Occipital lobe (tissue), 3 donors: ENCODE measurements at places on chromosomes 2 and 18. TPM values are rescaled to one million over a fixed set of nuclear protein-coding genes. Genes with fewer than 3 reads are reported as not detected.

Gene GREB1L
- 0.31 TPM for total RNA-seq

Gene CHRND
- not detected for total RNA-seq

Gene TMEM131
- total RNA-seq, result 42.9 TPM

Gene PSD4
- 4.2 TPM for total RNA-seq

Gene KCNS3
- total RNA-seq, result 3.4 TPM

Gene ASPRV1
- total RNA-seq, result 2.8 TPM

Gene ARMC9
- total RNA-seq, result 16.1 TPM

Gene CDH2
- 200 TPM for total RNA-seq

Gene SERPINB13
- not detected for total RNA-seq

Gene KRTCAP3
- total RNA-seq, result not detected

Gene QPCT
- 5.9 TPM for total RNA-seq

Gene LRP1B
- 71.4 TPM for total RNA-seq

Gene GPR35
- 0.31 TPM for total RNA-seq

Gene ABHD3
- 13.4 TPM for total RNA-seq

Gene ZNF521
- total RNA-seq, result 8.4 TPM

Gene VIT
- not detected for total RNA-seq

Gene CCDC142
- total RNA-seq, result 35.6 TPM

Gene ACOXL
- total RNA-seq, result not detected

Gene SF3B1
- 394 TPM for total RNA-seq

Gene CMPK2
- total RNA-seq, result 10.9 TPM

Gene LRRC30
- total RNA-seq, result not detected

Gene ME2
- 142 TPM for total RNA-seq

Gene WDCP
- 23.7 TPM for total RNA-seq

Gene EFHD1
- total RNA-seq, result 1.1 TPM

Gene ALPP
- not detected for total RNA-seq

Gene ANKRD62
- 0.16 TPM for total RNA-seq

Gene PJVK
- 5.0 TPM for total RNA-seq

Gene NDUFV2
- total RNA-seq, result 95.1 TPM

Gene COLEC12
- 15.4 TPM for total RNA-seq

Gene INO80C
- total RNA-seq, result 9.0 TPM

Gene TCF7L1
- 1.1 TPM for total RNA-seq
